ENCODE measurements at places on chromosomes 3 and 15. TPM values are rescaled to one million over a fixed set of nuclear protein-coding genes. Genes with fewer than 3 reads are reported as not detected.

Gene SNRK
- 29.5 TPM for total RNA-seq

Gene FOXL2NB
- total RNA-seq, result not detected

Gene GOLGA8T
- not detected for total RNA-seq

Gene TTLL13
- 0.26 TPM for total RNA-seq

Gene ANKRD63
- not detected for total RNA-seq

Gene CELF6
- total RNA-seq, result 1.3 TPM

Gene ZNF860
- 1.9 TPM for total RNA-seq

Gene NEIL1
- 34.0 TPM for total RNA-seq

Gene GNB4
- total RNA-seq, result 53.0 TPM

Gene SRPRB
- 68.7 TPM for total RNA-seq

Gene CYP1A1
- total RNA-seq, result not detected

Gene CADM2
- 0.87 TPM for total RNA-seq

Gene THBS1
- total RNA-seq, result 570 TPM

Gene SUSD5
- total RNA-seq, result 1.3 TPM

Gene MOBP
- 0.09 TPM for total RNA-seq

Gene PIGZ
- 6.3 TPM for total RNA-seq

Gene SPTBN5
- total RNA-seq, result 2.2 TPM

Gene PARP3
- total RNA-seq, result 21.4 TPM

Gene GOLGA6D
- not detected for total RNA-seq

Gene ACOX2
- 9.8 TPM for total RNA-seq

All from left lung (tissue), 14 donors.